NCI-H774 (cell line): ENCODE measurements at places on chromosomes 2 and 18.
A peak's percentile ranks its signal among the peaks of the same experiment; 100 is the strongest.

DNA sequence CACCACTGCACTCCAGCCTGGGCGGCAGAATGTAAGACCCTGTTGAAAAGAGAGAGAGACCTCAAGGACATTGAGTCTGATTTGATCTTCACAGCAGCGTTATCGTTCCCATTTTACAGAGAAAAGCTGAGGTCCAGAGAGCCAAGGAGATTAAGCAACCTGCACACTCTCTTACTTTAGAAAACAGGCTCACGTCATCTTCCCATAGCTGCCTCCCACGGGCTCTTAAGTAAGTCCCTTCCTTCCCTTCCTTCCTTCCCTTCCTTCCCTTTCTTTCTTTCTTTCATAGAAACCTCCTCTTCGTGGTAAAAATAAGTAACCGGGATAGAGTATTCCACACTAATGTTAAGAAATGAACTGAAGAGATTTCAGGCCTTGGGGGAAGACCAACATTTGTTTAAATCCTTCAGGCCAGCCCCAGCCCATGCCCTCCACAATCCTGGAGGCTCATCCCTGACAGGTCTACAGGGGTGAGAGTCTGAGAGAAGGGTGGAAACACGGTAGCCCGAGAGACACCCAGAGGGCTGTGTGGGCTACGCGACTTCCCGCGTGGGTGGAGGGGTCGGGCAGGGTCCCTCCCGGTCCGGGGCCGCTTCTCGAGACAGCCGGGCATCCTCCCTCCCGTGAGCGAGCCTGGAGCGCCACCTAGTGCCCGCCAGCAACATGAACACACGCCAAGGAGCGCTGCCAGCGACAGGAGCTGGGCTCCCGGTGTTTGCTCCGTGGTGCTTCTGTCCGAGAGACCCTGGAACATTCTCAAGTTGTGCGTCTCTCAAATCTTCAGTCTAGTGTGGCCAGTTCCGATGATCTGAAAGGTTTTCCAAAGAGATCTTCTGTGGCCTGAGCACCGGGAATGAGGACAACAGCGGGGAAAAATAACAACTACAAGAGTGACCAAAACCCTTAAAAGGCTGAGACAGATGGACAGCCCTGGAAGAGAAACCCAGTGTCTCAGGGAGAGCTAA lies 160.3 kb downstream of the INO80D start:
- peak; percentile 62 for DNase-seq

DNA sequence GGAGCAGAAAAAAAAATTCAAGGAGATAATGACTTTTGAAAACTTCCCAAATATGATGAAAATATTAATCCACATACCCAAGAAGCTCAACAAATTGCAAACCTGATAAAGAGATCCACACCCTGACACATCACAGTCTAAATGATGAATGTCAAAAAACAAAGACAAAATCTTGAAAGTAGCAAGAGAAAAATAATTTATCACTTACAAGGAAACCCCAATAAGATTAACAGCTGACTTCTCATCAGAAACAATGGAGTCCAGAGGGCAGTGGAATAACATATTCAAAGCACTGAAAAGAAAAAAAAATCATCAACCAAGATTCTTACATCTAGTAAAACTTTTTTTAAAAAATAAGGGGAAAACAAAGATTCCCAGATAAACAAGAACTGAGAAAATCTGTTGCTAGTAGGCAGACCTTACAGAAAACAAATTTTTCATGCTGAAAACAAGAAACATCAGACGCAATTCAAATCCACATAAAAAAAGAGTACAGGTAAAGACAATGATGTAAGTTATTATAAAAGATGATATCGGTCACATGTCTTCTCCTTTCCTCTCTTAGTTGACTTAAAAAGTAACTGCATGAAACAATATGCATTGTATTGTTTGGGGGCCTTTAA lies 21.3 kb downstream of the SLC66A2 start:
- no peak for DNase-seq

DNA sequence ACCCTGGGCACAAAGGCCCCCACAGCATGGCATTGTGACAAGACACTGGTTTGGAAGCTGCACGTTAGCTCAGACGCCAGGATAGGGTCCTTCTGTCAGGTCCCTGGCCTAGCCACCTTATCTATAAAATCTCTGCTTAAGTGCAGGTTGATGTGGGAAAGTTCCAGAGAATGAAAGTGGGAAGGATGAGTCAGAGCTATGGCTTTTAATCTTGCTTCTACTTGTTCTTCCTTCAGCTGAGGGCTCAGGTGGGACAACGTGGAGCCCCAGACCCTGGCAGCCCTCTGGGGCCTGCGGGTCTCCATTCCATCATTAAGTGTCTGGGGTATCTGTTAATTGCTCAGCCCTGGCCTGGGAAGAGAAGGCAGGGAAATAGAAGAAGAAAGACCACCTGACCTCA lies 64.5 kb downstream of the CELF4 start:
- no peak for DNase-seq

DNA sequence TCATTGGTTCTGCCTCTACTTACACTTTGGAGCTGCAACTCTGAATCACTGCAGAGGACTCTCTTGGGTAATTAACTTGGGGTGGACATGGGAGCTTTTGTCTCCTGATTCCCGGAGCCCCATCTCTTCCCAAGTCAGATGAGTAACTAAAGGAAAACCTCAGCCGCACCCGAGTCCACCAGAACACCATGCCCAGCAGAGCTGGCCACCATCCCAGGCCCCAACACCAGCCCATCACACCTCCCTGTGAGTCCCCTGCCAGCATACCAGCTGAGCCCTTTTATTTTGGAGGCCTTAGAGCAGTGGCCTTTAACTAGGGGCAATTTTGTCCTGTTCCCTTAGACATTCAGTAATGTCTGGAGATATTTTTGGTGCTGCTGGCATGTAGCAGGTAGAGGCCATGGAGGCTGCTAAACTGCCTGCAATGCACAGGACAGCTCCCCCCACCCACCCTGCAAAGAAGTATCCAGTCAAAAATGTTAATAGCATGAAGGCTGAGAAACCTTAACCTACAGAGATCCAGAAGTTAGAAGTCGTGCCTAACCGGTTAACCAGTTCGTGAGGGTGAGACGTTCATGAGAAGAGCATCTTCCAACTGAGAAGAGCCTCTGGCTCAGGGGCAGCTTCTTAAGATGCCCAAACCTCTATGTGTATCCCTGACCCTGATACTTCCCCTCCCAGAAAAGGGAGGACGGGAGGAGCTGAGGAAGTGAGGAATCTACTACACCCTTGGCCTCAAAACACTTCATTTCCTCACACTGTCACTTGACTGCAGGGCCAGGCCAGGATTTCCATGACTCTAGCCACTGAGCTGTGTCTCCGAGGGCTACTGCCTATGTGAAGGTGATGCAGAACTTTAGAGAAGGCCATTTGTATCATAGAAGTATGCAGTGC lies 139.9 kb upstream of the EPAS1 start:
- no peak for DNase-seq

DNA sequence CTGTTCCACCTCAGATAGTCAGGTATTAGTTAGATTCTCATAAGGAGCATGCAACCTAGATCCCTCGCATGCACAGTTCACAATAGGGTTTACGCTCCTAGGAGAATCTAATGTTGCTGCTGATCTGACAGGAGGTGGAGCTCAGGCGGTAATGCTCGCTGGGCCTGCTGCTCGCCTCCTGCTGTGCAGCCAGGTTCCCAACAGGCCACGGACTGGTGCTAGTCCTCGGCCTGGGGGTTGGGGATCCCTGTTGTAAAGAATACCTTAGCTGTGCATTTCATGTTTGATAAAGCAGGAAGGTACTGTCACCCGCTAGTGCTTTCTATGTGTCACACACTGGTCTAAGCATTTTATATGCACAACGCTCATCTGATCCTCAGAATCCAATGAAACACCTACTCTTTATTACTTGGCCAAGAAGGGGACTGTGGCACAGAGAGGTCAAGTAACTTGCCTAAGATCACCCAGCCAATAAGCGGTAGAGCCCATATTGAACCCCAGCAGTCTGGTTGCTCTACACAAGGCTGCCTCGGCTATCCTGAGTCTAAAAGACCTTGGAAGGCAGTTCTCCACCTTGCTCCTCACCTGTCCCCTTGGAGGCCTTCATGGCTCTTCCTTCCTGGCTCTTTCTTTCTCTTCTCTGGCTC lies 35.8 kb downstream of the SLC4A3 start:
- DNase-seq, result no peak

GRCh38 chr18:8224576-8224975 lies 384.7 kb upstream of the RAB12 start:
- no peak for DNase-seq

DNA sequence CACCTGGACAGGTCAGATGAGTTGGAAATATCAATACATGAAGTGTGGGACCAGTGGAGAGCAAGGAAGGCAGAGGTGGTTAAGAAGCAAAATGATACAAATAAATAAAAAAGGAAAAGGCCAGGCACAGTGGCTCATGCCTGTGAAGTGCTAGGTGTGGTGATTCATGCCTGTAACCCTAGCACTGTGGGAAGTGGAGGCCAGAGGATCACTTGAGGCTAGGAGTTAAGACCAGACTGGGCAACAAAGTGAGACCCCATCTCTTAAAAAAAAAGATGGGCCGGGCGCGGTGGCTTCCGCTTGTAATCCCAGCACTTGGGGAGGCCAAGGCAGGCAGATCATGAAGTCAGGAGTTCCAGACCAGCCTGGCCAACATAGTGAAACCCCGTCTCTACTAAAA lies 2.9 kb downstream of the STON1 start:
- DNase-seq, result no peak

GRCh38 chr2:16767789-16768476 lies 102.3 kb upstream of the CYRIA start:
- DNase-seq, result no peak

- DNase-seq, result no peak
These were observed 9.7 kb upstream of the SLC39A10 start for GRCh38 chr2:195647302-195647701.

DNA sequence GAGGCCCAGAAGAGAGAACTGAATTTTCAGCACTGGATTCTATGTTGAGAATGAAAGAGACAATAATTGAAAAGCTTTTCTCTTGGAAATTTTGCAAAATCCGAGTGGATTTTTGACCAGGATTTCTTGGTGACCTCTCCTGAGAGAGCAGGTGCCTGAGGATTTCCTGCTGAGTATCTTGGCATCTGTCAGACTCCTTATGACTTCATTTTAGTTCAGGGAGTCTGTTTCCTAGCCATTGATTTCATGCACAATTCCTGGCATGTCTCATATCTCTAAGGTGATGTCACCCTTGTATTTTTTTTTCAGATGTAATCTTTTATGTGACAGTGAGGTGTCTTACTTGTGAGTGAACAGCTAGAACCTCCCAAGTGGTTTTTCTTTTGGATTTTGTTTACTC lies 195.9 kb downstream of the NEDD4L start:
- DNase-seq, result no peak

- DNase-seq, result no peak
These were observed 16.1 kb downstream of the TPGS2 start for GRCh38 chr18:36812678-36813077.

DNA sequence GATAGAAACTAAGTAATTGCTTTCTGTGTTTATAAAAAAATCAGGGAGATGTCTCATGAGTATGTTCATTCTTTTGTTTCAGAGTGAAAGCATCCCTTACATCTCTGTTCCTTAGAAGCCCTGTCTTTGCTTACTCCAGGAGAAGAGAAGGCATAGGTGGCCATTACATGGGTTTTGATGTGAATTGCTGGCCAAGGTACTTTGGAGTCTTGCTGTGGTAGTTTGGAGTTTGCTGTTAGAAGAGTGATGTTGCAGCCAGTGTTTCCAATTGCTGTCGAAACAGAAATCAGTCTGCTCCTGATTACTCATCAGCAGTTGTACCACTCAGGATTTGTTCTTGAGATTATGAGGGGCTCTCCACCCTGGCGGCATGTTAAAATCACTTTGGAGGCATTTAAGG lies 97.8 kb upstream of the KLHL14 start:
- DNase-seq, result no peak

DNA sequence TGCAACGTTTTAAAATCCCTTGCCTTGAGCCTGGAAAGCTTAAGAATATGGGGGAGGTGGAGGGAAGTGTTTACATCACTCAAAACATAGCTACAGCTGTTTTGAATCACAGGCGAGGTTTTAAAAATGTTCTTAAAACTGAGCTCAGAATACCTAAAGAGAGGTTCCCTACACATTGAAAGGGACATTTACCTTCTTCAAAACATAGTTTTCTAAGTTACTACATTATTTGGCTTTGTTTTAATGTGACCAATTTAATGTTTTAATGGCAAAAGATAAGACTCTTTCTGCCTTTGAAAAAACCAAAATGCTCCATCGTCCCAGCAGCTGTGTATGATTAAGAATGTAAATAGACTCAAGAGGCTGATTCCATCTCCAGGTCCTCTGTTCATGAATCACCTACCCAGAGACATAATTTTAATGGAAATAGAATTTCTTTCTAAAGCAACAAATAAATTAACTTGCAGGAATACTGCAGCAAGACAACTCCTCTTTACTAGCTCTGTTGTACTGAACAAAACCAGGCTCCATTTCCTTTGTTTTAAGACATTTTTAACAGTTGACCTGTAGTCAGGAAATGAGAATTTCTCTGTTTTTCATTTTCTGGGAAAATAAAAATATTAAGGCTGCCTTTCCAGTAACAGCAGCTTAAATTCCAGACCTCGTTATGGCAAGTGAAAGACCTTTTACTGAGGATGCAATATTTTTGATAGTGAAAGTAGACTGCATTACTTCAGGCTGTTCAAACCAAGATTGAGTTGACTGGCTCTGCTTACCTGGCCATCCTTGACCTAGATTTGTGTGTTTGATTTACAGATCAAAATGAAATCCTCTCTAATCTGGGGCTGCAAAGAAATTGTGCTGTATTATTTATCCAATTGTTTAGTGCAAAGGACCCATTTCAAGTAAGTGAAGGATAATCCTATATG lies 33.7 kb upstream of the WDR75 start:
- peak; percentile 4 for DNase-seq

DNA sequence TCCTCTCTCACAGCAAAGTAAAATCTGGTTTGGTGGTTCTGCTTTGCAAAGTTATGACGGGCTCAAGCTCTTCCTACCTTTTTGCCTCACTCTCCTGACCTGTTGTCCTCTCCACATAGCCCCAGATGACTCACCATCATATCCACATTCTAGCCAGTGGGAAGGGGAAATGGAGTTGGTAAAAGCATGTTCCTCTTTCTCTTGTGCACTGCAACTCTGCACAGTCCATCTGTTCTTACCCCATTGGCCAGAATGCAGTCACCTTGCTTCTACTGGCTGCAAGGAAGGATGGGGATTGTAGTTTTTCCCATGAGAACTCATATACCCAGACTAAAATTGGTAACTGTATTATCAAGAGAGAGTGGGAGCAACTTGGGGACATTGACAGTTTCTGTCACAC lies 50.4 kb upstream of the SMIM21 start:
- DNase-seq, result no peak

GRCh38 chr2:224264259-224264658 lies 137.6 kb downstream of the FAM124B start:
- DNase-seq, result no peak
